HTR-8/SVneo (cell line): ENCODE measurements at places on chromosomes 3 and 15.

GRCh38 chr15:100123611-100124010, 218.2 kb downstream of the ADAMTS17 start:
- DNase-seq = no peak

- no peak for DNase-seq
Observed at GRCh38 chr15:75834021-75834420, 9.2 kb upstream of the UBE2Q2 start.

DNA sequence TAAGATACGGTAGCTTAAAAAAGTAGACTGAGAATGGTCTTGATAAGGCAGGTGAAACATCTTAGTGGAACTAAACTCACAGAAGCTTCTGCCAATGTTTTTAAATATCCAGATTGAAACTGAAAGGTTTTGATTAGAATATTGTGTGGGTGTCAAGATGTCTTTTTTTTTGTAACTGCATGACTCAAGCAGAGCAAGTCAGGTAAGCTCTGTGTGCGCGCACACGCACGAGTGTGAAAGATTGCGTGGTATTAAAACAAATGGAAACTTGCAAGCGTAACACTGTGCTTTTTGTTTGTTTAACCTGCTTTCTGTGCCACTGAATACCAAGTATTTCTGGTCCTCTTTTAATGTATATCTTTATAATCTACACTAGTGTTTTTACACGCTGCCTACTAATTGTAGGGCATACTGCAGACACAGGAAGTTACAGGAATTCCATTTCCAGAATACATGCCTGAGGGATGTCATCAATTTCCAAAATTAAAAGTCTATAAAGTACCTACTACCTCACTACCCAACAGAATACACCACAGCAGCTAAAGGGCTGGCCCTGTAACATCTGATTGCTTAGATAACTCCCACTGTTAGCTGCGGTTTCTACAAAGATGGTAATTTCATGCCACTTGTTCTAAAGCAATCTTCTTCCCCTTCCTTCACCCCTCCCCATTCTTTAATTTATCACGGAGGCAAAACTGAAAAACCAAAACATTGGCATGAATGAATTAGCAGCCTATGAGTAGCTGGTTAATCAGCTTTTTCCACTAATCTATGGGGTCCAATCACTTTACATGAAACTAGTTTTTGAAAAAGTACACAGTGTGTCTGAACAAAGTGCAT, 472.8 kb downstream of the SHQ1 start:
- no peak for DNase-seq

DNA sequence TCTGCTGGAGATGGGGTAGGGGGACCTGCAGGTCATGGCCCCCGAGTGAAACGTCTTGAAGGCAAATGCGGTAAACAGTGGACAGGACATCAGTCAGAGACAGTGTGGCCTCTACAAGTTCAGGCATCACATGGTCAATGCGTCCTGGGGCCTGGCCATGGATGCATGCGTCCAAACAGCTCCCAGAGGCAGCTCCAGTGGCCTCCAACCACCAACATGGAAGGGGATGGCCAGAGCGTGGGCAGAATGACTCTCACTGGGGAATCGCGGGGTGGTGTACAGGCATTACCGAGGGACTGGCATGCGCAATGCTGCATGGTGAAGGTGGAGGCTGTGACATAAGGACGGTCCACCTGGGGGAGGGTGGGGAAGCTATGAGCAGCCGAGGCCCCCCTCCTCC, 35.6 kb upstream of the IQSEC1 start:
- DNase-seq = no peak

GRCh38 chr15:37109168-37109871, 9.0 kb upstream of the MEIS2 start:
- DNase-seq = no peak

GRCh38 chr3:71370467-71370866, 213.1 kb downstream of the FOXP1 start:
- no peak for DNase-seq

DNA sequence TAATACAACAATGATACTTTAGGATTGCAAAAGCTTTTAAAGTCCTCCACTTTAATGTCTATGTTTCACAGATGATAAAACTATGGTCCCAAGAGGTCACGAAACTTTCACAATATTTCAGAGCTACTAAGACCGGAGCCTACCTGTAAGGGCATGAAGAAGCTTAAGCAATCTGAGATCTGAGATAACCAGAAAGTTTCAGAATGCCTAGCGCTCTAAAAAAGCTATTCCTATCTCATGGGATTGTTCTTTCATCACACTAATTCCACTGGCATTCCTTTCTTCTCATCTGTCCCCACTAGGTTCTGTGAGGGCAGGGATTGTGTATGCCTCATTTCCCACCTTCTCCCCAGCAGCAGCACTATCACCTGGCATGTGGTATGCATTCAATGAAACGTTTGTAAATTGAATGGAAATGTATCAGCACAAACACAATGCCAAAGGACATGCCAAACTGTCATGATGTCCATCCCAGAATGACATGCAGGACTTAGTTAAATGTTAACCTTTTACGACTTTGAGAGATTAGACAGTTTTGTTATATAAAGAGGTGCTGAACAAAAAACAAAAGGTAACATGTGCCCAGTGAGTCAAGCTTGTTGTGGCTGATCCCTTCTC, 104.7 kb upstream of the NR2F2 start:
- no peak for DNase-seq

- DNase-seq = no peak
Observed at GRCh38 chr3:147977001-147977400, 567.8 kb downstream of the ZIC1 start.

- DNase-seq = no peak
Observed at GRCh38 chr3:162632672-162633071, 1136.1 kb downstream of the OTOL1 start.

DNA sequence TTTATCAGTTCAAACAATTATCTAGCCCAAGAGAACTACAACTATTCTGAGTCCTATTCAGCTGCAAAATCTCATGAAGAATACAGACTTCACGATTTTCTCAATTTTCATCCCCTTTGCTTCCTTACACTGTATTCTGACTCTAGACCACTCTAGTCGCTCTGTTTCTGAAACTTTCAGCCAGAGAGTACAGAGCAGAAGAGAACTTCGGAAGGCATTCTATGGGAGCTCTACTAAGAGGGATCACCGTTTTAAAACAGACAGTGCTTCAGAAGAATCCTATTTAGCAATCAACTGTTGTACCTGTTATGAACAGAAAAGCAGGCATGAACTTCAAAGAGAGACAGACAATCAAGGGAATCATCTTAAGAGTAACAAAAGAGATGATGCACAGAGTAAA, 419.4 kb downstream of the SHQ1 start:
- no peak for DNase-seq

- no peak for DNase-seq
Observed at GRCh38 chr3:45715945-45716344, 26.7 kb downstream of the SACM1L start.

DNA sequence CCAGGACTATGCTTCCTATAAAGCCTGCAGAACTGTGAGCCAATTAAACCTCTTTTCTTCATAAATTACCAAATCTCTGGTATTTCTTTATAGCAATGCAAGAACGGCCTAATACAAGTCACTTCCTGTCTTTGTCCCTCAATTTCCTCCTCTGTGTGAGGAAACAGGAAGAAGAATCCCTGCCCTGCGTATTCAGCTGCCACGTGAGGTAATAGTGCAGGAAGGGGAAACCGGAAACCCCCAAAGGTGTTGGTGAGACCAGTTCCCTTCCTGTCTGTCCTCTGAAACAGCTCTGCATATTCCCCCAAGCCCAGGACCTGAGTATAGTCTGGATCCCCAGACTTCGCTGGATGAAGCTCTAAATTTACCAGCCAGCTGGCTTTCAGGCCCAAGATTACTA, 18.1 kb upstream of the PTPN23 start:
- no peak for DNase-seq

DNA sequence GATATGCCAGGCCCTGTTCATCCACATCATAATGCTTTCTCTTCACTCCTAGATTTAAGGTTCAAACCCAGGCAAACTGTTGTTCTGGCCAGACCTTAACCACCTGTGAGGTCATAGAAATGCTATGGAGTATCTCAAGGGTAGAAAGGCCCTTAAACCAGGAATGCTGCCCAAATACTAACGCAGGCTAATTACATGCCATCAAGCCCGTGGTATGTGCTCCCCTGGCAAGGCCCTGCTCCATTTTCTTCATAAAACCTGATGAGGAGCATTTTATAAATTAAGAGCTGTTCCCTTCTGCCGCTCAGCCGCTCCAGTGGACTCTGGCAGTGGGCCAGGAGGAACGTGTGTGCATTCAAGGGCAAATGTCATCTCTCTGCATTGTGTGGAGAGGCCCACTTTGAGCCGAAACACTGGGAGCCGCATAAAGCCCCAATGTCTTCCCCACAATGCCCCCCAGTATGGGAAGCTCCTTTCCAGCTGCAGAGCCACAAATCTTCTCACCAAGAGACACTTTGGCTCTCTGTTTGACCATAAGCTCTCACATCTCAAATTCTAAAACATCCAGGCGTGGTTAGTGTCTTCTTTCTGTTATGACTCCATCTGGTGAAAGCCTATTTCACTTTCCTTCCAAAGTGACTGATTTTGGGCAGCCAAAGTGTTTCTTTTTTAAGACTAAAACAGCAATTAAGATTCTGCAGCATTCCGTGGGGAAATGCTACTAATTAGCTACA, 210.8 kb upstream of the NR2E3 start:
- no peak for DNase-seq

DNA sequence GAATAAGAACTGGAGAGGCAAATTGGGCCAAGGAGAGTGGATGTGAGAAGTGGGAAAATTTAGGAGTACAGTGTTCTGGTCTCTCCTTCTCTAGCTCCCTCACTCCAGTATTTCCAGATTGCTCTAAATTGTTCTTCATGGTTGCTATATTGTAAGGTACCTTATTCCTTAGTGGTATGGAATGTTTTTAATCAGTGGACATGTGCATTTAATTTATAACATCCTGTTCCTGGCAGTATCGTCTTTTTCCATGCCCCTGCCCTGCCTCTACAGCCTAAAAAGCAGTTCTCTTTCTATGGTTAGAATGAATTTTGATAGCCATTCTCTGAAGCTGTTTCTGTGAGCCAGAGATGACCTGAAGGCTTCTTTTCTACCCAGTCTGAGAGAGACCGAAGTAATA, 180.5 kb downstream of the TCF12 start:
- DNase-seq = no peak

- DNase-seq = no peak
Observed at GRCh38 chr15:78046796-78047341, 30.6 kb downstream of the TBC1D2B start.

DNA sequence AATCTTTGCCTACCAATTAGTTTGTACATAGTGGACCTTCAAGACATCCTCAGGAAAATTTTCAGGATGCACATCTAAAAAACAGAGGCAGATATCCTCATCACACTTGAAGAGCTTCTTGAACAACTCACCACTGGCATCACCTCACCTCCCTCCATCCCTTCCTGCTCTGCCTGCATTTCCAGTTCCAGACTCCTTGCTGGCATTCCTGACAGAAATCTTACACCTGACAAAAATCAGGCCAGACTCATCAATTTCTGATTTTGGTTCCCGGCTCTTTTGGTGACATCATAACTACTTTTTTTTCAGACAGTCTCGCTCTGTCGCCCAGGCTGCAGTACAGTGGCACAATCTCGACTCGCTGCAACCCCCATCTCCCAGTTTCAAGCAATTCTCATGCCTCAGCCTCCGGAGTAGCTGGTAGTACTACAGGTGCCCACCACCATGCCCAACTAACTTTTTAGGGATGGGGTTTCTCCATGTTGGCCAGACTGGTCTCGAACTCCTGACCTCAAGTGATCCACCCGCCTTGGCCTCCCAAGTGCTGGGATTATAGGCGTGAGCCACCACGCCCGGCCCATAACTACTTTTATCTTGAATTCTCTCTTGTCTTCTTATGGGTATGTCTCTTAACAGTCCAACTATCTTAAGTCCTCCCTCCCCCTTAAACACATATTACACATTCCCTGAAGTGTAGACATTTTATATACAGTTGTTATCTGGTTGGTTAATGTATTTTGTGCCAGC, 216.6 kb upstream of the IL12A start:
- no peak for DNase-seq

DNA sequence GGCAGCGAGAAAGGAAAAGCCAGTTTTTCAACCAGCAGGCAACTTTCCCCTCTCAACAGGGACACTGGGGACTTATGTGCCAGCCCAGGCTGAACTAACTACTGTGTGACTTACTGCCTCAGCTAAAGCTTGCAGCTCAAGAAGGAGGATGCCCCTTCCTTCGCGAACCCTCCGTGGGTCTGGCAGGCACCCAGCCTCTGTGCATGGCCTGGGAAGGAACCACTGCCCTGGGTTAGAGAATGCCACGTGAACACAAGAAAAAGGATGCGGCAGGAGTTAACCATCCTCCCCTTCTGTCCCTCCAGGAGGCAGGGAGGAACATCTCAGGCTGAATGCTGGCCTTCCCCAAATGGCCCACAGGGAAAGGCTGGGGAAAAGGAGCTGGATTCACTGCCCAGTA, 29.0 kb downstream of the CHDH start:
- no peak for DNase-seq

DNA sequence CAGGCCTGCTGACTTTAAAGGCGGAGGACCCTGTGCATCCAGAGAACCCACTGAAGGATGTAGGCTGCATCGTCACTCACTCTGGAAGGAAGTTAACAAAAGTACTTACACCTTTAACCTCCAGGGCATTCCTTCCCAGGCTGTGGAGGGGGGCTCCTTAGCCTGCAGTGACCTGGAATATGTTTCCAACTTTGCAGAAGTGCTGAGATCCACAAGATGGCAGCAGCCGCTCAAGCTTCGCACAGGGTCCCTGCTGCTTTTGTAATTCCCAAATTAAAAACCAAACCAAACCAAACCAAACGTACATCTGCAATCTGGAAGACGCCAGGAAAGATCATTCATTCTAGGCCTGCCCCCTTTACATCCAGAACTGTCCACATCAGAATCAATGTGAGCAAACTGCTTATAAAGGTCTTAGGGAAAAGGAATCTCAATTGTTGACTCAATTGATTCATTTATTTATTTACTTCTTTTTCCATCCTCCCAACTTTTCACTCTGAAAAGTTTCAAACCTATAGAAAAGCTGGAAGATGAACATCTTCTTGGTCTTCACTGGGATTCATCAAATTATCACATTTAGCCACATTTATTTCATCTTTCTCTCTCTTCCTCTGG, 70.5 kb upstream of the KLHL25 start:
- DNase-seq = peak; percentile 62

DNA sequence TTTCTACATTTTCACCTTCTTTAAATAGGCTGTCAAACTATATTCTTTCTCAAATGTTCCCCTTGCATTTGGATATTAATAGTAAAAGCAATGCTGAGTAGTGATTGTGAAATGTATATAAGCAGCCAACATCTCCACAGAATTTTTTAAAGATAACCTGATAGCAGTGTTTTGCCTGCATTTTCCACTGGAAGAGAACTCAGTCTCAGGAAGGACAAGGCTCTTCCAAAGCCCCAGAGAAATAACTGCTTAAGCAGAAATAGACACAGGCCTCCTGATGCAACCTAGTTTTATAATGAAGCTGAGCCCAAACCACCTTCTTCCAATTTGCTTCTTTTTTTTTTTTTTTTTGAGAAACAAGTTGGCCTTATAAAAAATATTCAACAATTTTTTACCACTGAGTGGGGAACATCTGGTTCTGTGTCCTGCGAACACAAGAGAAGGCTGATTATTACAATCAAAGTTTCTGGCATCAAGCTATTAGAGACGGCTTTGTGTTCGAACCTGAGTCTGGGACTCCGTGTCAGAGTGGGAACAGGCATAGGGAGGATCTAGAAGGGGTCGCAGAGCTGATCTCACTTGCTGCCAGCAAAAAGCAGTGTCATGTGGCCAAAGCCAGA, 332.5 kb upstream of the TBL1XR1 start:
- DNase-seq = no peak
